Tibial artery (tissue), 4 donors: ENCODE measurements at places on chromosomes 12 and 14.

DNA sequence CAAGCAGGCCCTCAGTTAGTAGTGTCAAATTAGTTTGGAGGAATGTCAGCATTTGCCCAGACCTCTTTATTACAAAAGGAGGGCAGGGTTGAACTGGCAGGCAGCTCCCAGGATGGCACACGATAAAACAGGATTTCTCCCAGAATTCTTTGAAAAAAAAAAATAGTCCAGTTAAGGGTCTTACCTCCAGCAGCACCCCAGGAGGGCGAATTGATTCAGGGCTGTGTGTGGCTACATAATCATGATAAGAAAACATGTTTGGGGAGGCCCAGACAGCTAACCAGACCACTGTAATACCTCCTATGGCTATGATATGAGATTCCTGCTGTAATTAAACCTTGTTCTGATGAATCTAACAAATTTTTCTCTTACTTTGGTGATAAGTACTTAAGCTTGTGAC, 38.8 kb upstream of the NT5DC3 start:
- no peak for DNase-seq

GRCh38 chr12:109775172-109775881, 57.9 kb downstream of the TRPV4 start:
- peak; percentile 72 for DNase-seq

DNA sequence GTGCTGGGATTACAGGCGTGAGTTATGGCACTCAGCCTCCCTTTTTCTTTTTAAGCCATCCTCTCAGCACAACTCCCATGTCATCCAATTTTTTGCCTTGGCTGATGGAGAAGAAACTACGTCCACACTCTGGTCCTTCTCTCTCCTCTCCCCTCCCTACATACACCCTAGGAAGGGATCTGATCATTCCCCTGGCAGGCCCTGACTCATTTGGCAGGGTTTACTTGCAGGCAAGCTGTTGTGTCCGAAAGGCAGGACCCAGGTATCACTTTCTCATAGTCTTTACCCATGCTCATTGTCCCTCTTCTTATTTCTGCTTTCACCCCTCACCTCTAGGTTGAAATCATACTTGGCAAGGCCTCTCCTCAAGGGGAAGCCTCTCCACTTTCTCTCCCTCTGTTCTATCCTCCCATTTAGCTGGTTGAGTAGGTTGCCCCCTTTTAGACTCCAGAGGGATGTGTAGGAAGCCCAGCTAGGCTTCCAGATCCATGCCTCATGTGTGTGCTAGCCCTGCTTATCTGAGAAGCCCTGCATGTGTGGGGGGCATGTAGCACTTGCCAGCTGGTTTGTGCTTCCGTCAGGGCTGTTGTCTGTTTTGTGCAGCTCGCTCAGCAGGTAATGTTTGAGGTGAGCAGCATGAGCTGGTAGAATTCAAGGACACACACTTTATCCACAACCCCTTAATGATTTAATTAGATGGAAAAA, 14.8 kb downstream of the GPR19 start:
- no peak for DNase-seq

DNA sequence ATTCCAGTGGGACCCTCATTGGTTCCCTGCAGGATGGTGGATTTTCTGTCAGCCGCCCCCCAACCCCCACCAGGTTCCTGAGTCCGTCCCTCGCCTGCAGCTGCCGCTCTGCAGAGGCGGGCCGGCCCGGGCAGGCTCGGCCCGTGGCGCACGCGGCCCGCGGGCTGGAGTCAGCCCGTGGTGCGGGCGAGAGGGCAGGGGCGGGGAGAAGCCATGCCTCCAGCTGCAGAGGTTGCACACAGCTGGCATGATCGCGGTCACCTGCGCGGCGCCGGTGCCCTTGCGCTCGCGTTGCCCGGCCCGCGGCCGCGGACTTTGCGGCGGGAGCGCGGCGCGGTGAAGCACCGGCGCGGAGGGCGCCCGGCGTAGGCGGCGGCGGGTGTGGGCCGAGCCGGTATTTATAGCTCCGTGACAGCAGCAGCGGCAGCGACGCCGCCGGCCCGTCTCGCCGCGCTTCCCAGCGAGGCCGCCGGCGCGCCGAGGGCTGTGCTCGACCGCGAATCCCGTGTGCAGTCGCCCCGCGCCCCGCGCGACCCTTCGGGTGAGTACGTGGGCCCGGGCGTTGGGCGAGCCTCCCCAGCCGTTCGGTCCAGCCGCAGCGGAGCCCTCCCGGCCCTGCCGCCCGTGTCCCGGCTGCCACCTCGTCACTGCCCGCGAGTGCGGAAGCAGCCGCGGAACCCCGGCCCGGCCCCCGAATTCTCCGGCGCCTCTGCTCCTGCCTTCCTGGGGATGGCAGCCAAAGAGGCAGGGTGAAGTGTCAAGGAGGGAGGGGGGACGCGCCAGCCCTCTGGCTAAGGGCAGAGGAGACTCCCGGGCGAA, at the start of gene TMEM117:
TMEM117 (plus strand) TSS at position 426 of the 819 bp plus-strand sequence.
- DNase-seq: peak; percentile 84

DNA sequence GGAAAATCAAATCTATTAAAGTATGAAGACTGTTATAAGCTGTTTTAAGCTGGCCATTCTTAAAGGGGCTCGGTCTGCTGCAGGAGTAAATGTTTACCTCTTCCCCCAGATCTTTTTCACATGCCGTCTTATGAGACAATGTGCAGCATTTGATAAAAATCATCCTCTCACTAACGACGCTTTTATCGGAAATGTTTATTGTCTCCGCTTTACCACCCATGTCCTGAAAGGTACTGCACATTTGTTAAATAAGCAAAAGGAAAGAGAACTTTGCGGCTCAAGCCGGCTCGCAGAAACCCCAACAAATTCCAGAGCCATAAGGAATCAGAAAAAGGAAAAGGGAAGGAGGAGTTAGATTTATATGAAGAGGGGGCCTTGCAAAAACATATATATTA, 137.8 kb downstream of the HMGA2 start:
- DNase-seq: no peak

DNA sequence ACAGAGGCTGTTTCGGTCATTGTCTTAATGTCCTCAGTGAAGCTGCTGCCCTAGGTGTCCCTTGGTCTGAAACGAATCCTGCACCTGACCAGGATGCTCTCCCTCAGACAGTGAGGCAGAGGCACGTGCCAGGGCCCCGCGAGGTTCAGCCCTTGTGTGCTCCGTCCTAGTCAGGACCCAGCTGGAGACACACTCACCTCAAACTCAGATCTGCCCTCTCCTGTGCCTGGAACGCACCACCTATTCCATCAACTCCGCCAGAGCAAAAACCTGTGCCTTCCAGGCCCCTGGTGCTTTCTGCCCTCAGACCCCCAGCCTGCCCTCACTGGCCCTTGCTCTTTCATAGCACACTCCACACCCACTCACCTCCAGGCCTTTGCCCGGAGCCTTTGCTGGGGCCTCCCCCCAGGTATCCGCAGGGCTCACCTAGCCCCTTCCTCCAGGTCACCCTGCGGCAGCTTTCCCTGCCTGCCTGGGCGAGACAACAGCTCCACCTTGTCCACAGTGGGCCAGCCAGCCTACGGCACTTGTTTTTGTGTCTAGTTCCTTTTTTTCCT, 150.6 kb downstream of the BCL11B start:
- no peak for DNase-seq

- no peak for DNase-seq
Measured at GRCh38 chr14:28061006-28061405, 705.6 kb upstream of the FOXG1 start.

DNA sequence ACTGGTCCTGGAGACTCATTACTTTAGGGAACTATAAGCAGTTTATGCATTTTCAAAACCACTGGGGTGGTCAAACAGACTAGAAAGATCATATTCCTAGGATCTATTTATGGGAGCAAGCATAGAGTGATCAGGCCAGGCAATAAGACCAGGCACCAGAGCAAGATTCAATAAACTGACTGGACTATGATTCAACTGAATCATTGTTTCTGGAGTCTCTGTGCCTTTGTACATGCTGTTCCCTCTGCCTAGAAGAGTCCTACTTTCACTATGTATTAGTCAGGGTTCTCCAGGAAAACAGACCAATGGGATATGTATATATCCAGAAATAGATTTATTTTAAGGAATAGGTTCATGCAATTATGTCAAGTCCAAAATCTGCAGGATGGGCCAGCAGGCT, 55.5 kb downstream of the EMP1 start:
- no peak for DNase-seq

- DNase-seq: no peak
Measured at GRCh38 chr12:41202051-41202450, 13.9 kb downstream of the PDZRN4 start.

- no peak for DNase-seq
Measured at GRCh38 chr14:79376557-79376956, 834.7 kb downstream of the DIO2 start.

DNA sequence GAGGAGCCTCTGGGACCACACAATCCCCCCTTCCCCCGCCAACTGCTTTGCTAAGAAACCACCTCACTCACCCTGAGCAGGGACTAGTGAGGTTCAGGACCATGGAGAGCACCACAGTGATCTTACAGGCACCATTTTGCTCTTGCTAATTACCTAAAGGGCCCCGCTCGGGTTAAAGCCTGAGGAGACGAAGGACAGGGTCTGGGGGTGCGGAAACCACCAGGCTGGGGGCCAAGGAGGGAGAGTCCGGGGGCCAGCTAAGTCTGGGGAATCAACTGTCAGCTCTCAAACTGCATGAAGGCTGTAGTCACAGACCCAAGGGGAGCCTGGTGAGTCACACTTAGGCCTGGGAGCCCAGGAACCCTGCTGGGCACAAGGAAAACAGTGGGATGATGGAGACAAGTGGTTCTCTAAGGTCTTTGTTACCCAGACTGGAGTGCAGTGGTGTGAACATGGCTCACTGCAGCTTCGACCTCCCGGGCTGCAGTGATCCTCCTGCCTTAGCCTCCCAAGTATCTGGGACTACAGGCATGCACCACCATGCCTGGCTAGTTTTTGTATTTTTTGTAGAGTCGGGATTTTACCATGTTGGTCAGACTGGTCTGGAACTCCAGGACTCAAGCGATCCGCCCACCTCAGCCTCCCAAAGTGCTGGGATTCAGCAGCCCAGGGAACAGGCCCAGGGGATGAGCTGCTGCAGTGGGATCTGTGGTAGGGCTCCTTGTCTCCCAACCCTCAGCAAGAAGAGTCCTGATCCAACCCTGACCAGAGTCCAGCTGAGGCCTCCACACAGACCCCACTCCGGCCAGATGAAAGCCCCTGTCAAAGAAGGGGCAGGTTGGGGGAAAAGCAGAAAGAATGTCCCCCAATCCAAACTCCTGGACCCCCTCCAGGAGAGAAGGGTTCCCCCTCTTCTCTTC, 98.8 kb downstream of the CALM1 start:
- DNase-seq: no peak

DNA sequence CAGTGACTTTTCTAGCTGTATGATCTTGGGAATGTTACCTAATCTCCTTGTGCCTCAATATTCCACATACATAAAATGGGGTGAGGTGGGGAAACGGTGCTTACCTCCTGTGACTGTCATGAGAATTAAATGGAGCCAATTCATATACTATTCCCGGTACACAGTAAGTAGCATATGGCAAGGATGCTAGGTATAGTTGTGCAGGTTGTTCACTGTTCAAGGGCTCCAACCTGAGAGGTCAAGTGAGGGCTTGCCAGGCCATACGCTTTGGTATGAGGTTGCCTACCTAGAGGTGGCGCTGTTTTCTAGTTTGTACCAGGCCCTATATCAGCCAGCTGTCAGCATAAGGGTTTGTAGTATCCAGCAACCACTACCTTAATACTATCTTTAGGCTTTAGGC, 3.6 kb upstream of the BATF start:
- DNase-seq: no peak

- no peak for DNase-seq
Measured at GRCh38 chr14:77638771-77639171, 22.3 kb upstream of the SPTLC2 start.
